ENCODE measurements at places on chromosomes 3 and 15. TPM values are rescaled to one million over a fixed set of nuclear protein-coding genes. Genes with fewer than 3 reads are reported as not detected.
A peak's percentile ranks its signal among the peaks of the same experiment; 100 is the strongest.

DNA sequence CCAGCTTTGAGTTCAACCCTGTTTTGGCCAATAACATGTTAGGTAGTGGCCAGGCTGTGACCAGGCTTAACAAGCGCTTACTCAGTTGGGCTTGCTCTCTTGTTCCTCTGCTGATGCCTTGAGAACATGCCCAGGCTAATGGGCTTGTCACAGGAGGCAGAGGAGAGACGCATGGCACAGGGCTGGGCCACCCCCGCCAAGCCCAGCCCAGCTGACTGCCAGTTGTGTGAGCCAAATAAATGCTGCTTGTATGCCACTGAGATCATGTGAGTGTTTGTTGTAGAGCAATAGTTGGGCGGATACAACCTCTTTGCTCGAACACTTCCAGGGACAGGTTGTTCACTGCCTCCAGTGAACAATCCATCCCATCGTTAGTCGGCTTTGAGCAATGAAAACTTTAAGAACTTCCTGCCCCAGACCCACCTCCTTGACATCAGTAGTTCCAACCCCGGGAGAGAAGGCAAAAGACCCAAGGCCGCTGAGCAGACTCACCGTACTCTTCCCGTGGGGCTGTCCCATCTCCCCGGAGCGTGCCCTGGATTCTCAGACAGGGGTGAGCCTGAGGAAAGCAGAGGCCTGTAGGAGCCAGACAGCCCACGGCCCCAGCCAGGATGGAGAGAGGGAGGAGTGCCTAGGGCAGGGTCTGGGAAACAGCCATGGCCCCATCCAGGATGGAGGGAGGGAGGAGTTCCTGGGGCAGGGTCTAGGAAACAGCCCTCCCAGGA, 4.1 kb downstream of the PLA2G4F start:
- DNase-seq, result peak; percentile 46

DNA sequence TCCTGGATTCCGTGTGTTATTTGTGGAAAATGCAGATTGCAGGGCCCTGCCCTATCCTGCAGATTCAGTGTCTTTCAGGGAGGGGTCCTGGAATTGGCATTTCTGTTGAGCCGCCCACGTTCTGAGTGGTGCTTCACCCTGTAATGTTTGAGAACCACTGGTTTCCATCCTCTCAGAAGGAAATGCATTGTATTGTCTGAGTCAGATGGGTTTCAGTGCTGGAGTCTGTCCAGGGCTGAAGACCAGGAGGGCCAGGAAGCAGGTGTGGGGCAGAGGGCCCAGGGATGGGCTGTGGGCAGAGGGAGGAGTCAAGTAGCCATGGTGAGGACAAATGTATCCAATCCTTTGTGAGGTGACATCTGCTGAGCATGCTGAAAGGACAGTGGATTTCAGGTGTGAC, 123.8 kb downstream of the SV2B start:
- DNase-seq, result no peak

- DNase-seq, result peak; percentile 13
Observed at GRCh38 chr3:68878322-68878721, 54.0 kb downstream of the TAFA4 start.

DNA sequence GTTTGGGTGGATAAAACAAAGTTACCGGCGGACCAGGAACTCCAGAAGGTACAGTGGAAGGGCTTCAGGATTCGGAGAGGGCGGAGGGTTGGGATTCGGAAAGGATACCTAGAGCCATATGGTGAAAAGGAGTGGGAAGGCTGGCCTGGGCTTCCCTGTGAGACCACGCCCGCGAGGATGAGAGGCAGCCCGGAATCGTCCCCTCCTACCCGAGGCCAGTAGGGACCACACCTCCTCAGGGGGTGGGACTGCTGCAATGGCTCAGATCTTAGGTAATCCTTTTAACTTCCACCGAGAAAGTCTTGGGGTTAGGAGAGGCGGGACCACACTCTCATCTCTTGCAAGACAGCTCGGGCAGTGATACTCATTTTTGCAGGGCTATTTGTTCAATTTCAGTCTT, 511.3 kb downstream of the OCA2 start:
- DNase-seq, result no peak

DNA sequence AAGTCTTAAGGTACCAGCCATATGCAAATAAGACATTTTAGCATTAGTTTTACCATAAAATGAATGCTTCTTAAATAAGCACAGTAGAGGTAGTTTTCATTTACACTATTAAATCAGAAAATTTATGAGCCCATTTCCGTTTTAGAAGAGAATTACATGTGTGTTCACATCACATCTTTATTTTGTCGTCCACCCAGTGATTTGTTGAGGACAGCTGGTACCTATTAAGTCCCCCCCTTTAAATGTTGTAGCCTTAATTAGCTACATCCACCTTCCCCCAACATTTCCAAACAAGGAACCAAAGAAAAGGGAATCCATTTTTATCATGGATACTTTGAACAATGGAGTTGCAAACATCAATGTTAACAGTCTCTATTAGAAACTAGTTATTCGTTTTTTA, 6.8 kb downstream of the IL17RD start:
- no peak for DNase-seq

DNA sequence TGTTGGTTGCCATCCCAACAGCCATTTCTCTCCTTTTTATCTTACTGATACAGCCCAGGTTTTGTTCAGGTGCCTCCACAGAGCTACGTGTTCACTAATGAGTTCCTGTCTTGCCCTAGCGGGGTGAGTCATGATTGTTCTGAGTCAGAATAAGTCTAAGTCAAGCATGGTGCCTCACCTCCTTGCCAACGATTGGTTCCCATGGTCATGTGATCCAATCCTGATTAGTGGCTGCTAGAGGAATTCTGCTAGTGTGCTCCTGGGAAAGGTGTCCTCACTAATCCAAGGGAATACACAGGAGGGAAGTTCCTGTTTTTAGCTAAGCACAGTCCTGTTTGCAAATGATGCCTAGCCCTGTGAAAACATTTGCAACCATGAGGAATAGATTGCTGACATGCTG, 99.8 kb downstream of the NSUN3 start:
- no peak for DNase-seq

DNA sequence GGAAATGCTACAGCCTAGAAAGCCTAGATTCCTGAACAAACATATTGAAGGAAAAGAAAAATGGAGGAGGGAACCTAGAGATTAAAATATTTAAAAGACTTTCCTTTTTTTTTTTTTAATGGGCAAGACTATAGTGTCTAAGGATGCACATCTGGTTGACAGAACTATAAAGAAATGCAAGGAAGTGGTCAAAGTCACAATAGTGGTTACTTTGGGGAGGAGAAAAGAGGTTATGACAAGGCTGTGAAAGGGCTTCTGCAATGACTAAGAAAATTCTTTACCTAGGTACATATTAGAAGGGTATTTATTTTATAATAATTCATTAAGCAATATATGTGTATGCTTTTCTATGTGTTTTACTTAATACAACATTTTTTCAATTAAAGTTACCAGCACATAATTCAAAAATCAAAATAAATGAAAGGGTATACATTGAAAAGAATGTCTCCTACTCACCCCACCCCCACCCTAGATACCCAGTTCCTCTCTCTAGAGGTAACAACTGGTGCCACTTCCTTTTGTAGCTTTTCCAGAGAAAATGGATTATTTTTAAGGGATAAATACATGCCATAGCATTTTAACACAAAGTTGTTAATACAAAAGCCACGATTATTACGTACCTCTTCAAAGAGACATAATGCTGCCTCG, 70.1 kb downstream of the HERC1 start:
- no peak for DNase-seq

GRCh38 chr3:141070727-141071357, 19.7 kb downstream of the SPSB4 start:
- no peak for DNase-seq

GRCh38 chr3:62159709-62160092, 213.6 kb downstream of the FEZF2 start:
- DNase-seq, result no peak

DNA sequence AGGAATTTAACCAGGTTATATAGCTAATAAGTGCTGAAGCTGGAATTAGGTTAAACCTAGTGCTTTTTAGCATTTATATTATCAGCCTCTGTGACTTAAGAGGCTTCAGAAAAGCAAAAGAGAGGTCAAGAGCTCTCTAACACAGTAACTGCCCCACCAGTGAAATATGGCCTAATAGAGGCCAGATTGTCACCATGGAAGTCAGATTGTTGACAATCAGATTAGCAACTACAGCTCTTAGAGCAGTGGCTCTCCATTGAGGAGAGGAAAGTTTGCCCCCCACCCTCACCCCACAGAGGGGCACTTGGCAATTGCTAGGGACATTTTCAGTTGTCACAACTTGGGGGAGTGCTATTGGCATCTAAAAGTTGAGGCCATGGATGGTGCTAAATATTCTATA, 23.3 kb upstream of the LMOD3 start:
- no peak for DNase-seq

GRCh38 chr3:27360113-27361078, 8.8 kb downstream of the NEK10 start:
- no peak for DNase-seq

DNA sequence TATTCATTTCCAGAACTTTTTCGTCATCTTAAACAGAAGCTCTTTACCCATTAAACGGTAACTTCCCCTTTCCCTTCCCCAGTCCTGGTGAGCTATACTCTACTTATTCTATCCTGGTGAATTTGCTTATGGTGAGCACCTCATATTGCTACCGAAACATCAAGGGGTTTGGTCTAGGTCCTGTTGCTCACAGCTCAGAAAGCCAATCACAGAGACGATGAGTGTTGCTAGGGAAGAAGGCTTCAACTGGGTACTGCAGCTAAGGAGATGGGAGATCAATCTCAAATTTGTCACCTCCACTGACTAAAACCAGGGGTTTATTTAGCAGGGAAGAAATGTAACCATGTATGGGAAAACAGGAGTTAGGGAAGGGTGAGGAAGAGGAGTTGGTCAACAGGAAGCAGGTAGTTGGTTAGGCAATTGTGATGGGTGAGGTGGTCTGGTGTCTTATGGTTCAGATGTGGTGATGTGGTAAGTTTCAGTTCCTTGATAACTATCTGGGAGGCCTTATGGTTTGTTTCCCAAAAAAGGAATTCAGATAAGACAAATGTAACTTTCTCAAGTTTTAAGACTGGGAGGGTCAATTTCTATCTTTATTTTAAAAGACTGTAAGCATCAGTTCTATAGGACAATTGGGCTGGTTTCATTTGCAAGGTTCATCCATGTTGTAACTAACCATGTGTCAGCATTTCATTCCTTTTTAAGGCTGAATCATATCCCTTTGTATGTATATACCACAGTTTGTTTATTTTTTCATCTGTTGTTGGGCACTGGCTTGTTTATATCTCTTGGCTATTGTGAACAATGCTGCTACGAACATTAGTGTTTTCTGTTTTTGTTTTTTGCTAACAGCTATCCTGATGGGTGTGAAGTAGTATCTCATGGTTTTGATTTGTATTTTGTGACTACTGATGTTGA, 24.3 kb downstream of the ARHGAP11B start:
- DNase-seq, result no peak

GRCh38 chr3:49873623-49874022, 3.9 kb upstream of the CAMKV start:
- no peak for DNase-seq

GRCh38 chr3:45032113-45032512, 6.0 kb downstream of the CLEC3B start:
- DNase-seq, result no peak

Gene GAP43
- 289 TPM for total RNA-seq

Gene ANKRD63
- 2.0 TPM for total RNA-seq

Gene VPS33B
- total RNA-seq, result 15.5 TPM

Gene FGF12
- 136 TPM for total RNA-seq

Gene PSMD2
- total RNA-seq, result 263 TPM

Gene DAPK2
- total RNA-seq, result 0.82 TPM

Gene CCR3
- not detected for total RNA-seq

Gene ZNF860
- 2.0 TPM for total RNA-seq
